Left ventricle myocardium inferior (tissue), 1 donor: ENCODE measurements at places on chromosomes 7 and 10.

DNA sequence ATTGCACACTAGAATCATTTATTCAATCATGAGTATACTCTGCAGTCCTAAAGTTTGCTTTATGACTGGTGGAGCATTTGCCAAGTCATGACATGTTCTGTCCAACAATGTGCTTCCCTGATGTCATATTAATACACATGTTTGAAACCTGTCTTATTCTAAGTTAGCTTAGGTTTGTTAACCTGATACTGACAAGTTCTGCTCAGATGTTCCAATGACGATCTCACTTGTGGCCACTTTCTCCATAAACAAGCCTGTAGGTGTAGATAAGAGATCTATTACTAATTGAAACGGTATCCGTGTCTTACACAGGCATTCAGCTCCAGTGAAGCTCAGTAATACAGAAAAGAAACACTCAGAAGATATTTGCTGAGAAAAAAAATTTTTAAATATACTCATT is 64.9 kb downstream of the GPR37 start:
- no peak for DNase-seq

- DNase-seq = no peak
Measured at GRCh38 chr7:128113839-128114238, 82.6 kb upstream of the LRRC4 start.

- DNase-seq = no peak
Measured at GRCh38 chr7:140455743-140456142, 23.6 kb downstream of the MKRN1 start.

GRCh38 chr10:100347568-100348195 is 649 bp downstream of the SCD start:
- no peak for DNase-seq

DNA sequence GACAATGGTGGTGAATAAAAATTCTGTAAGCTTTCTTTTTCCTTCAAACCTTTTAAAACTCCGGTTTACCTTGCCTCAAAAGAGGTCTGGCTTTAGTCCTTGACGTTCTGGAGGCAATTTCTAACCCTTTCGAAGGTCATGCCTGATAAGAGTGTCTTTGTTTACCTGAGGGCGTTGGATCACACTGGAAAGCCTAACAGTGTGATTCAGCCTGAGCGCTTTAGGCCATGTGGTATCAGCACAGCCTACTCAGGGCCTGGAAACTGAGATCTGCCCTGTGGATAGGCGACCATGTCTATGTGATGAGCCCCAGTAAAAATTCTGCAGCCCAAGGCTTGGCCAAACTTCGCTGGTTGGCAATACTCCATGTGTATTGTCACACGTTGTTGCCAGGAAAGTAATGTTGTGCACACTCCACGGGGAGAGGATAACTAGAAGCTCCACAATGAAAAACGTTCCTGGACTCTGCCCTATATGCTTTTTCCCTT is 10.7 kb downstream of the CCDC6 start:
- DNase-seq = no peak
